DMS79 treated with DMSO at 0.1 percent for 48 hours (cell line): ENCODE measurements at places on chromosomes 13 and 19.

DNA sequence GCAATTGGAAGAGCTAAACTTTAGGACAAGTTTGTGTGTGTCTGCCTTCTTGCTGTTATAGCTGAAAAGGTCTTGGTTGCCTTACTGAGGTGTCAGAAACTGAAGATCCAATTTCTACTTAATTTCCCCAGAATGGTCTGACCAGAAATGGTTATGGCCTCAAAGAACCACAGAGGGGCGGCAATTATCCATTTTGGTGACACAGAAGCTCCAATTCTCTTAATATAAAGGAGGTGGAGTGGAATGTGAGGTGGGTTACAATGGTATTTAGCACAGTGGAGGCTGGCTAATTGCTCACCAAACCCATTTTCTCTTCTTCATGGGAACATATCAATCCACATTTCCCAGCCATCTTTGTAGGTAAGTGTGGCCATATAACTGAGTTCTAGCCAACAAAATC lies 1157.2 kb downstream of the OLFM4 start:
- no peak for DNase-seq

- DNase-seq: no peak
Observed at GRCh38 chr19:2423071-2423914, 4.1 kb downstream of the TIMM13 start.

DNA sequence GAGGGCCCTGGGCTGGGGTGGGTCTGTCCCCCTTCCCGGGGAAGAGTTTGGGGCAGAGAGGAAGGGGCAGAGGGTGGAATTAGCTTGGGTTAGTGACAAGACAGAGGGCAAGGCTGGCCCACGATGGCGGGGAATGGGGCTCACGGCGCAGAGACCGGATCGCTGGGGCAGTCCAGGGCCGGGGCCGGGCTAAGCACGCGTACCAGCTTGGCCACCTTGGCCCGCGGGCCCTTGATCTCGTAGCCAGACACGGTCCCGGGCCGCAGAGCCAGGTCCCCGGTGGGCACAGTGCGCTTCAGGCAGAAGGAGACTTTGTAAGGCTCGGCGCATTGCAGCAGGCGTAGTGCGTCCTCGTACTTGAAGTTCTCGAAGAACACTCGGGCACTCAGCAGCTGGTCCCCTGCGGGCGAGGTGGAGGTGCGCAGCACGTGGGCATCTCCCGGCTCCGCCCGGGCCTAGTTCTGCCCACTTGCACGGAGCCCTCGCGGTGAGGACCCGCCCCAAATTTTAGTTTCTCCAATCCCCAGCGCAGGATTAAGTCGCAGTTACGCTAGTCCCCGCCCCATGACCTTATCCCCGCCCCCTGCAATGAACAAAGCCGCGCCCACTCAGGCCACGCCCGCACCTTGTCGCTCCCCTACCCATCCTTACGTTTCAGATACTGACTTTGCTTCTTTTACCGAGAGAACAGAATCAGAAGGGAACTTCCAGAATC lies 8.6 kb upstream of the HIPK4 start:
- DNase-seq: no peak

GRCh38 chr19:50162988-50163387 lies at the start of gene IZUMO2:
Gene IZUMO2 (minus strand): TSS chr19:50163281. CDS start chr19:50163194, 87 bp downstream.
- DNase-seq: no peak

GRCh38 chr13:61908906-61909615 lies 493.4 kb upstream of the PCDH20 start:
- no peak for DNase-seq

- no peak for DNase-seq
Observed at GRCh38 chr19:47188507-47189033, 42.4 kb downstream of the BBC3 start.

- peak; percentile 16 for DNase-seq
Observed at GRCh38 chr19:7902796-7903243, 857 bp upstream of the MAP2K7 start.

DNA sequence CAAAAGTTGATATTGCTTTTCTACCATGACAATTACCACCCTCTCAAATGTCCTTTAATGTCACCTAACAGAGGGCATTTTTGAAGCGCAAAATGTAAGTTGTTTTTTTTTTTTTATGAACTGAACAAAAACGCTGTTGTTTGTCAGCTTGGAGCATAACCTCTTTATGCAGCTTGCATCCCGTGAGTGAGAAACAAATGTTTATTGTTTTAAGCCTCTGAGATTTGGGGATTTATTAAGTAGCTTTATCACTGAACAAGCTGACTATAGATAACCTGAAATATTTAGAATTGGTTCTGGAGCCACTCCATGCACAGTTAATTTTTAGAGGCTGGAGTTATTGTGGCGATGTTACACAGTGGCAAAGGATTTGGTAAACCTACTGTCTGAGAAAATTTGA lies 80.1 kb upstream of the ATXN8OS start:
- DNase-seq: no peak

DNA sequence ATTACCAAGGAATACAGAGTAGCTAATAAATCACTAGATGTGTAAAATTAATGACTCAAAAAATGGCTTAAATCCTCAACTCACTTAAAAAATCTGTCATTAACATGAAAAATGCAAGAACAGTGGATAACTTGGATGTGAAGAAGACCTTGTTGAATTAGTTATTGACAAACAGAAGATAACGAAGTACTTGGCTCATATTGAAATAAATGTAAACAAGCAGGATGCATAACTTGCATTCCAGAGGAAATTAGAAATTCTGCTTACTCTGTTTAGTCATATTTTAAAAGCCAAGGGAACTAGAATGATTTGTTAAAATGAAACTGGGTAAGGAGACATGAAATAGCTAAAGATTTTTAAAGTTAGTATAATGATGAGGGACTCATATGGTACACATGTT lies 1812.2 kb downstream of the PCDH9 start:
- no peak for DNase-seq

GRCh38 chr13:26819046-26819445 lies 58.5 kb upstream of the GPR12 start:
- no peak for DNase-seq

- no peak for DNase-seq
Observed at GRCh38 chr19:48417421-48417820, 24.0 kb downstream of the GRIN2D start.

GRCh38 chr13:46507981-46508380 lies 45.0 kb upstream of the LRCH1 start:
- DNase-seq: no peak

- peak; percentile 2 for DNase-seq
Observed at GRCh38 chr19:33388231-33388724, 14.8 kb downstream of the CEBPG start.

DNA sequence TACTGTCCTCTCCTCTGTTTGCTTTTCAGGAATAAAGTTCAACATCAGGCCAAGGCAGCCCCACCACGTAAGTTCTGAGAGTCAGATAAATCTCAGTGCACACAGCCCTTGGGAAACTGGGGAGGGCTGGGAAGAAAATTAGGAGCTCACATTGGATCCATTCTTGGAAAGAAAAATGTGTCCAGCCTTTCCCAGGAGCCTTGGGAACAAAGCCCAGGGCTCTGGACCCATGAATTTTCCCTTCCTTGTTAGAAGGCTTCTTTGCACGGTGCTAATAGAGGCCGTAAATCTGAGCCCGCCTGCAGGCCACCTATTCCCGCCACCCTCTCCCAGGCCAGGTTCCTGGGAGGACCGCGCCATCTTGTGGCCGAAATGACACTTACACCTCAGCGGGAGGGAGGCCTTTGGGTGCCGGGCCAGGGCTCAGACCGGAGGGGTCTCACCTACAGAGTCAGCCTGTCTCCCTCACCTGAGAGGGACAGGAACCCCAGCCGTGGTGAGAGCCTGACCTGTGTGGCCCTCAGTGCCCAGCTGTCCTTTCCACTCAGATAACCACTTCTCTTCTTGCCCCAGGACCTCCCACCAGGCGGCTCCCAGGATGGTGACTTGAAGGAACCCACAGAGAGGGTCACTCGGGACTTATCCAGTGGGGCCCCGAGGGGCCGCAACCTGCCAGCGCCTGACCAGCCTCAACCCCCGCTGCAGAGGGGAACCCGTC lies 25.1 kb upstream of the KCTD15 start:
- peak; percentile 59 for DNase-seq

GRCh38 chr19:3573162-3573857 lies 566 bp downstream of the HMG20B start:
- no peak for DNase-seq

- DNase-seq: no peak
Observed at GRCh38 chr19:6693681-6694080, 23.7 kb upstream of the TNFSF14 start.

DNA sequence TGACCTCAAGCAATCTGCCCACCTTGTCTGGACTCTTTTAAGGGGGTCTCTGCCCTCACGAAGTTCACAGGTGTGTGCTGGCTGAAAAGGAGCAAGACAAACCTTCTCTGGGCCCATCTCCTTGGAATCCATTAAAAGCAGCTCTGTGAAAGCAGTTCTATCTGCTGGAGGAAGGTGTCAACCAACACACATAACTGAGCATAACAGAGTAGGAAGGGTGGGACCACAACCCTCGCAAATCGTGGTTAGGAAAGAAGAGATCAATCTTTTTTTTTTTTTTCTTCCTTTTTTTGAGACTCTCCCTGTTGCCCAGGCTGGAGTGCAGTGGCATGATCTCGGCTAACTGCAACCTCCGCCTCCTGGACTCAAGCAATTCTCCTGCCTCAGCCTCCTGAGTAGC lies 1.4 kb downstream of the SUGP2 start:
- DNase-seq: no peak

DNA sequence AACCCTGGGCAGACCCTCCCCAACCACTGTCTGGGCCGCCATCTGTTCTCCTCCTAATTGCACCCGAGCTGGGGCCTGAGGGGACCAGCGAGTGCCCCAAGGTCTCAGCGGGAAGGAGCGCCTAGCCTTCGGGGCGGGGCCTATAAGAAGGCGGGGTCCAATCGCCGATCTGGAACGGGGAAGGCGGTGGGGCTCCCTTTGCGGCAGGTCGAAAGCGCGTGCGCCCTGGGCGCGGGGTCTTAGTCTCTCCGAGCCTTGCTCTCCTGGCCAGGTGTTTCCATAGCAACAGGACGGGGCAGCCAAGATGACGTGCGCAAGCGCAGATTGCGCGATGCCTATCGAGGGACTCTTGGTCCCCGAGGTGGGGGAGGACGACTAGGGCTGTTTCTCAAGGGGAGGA lies 2.8 kb downstream of the MAST1 start:
- no peak for DNase-seq

- no peak for DNase-seq
Observed at GRCh38 chr13:111326981-111327642, 6.7 kb downstream of the TEX29 start.

DNA sequence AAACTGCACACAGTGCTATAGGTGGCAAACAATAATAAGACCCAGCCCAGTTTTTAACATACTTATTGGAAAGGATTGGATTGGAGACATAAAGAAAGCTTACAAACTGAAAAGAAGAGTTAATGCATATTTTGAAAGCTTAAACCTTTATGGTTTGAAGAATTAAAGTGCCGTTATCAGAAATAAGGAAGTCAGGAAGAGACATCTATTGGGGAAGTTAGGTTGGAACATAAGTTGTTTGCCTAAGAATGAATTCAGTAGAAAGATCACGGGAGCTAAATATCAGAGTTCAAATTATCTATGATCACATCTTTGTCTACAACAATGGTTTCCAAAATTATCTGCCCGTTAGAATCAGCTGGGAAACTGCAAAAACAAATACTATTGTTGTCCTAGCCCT lies 767.9 kb downstream of the PCDH9 start:
- no peak for DNase-seq

GRCh38 chr13:31629085-31629780 lies 110.1 kb upstream of the RXFP2 start:
- DNase-seq: no peak

GRCh38 chr13:28735481-28736029 lies 16.8 kb upstream of the SLC46A3 start:
- DNase-seq: no peak

GRCh38 chr19:52896431-52897137 lies 851 bp downstream of the ZNF320 start:
- peak; percentile 35 for DNase-seq

DNA sequence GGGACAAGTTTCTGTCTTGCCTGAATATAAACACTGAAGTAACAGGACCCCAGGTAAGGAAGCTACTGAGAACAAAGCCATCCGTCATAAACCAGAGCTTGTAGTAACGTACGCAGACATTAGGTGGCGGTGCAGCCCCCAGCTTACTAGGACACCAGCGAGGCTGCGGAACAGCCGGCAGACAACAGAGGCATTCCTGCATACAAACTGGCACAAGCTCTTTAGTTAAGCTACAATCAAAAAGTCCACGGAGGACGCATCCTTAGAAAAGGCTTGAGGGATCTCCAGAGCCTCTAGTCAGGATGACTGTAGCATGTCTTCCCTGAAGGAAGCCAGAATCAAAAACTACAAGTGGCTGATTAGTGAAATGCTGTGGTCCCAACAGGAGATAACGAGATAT lies 26.2 kb downstream of the ZNF160 start:
- DNase-seq: no peak

- DNase-seq: no peak
Observed at GRCh38 chr19:31513841-31514240, 164.6 kb upstream of the TSHZ3 start.

DNA sequence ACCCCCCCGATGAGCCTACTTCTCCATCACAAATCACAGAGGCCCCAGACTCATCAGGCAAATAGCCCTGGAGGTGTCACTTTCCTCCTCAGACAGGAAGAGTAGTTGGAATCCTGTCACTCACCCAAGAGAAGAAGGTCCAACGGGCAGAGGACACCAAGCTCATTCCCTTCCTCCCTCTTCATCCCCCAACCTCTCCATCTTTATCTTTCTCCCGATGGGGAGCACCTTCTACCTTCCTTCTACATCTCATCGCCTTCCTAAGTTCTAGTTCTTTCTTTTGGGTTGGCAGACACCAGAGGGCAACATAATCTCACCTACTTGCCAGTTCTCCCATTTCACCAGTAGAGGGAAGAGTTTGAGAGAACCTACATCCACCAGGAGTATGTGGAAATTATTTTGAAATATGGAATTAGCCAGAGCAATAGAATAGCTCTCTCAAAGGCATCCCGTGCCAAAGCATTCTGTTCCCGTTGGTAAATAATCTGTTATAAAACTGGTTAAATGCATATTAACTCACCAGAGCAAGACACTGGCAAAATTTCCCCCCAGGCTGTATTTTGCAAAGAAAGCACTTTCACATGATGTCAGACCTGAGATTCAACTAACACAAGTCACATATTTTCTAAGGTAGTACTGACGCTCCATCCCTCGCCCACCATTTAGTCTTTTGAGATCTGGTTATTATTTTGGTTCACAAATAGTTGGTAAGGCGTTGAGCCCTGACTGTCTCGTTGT lies 55.0 kb downstream of the ZIC5 start:
- peak; percentile 65 for DNase-seq

- no peak for DNase-seq
Observed at GRCh38 chr13:106489849-106490568, 45.5 kb downstream of the EFNB2 start.

- DNase-seq: no peak
Observed at GRCh38 chr13:74662905-74663304, 528.7 kb upstream of the KLF12 start.

GRCh38 chr13:73870970-73871935 lies 263.0 kb downstream of the KLF12 start:
- DNase-seq: no peak

- peak; percentile 100 for DNase-seq
Observed at GRCh38 chr13:113881614-113882266, 17.9 kb upstream of the GAS6 start.
